ENCODE measurements at places on chromosomes 3 and 15.

- no peak for DNase-seq
These were observed 8.1 kb upstream of the SPG21 start for GRCh38 chr15:64997745-64998375.

DNA sequence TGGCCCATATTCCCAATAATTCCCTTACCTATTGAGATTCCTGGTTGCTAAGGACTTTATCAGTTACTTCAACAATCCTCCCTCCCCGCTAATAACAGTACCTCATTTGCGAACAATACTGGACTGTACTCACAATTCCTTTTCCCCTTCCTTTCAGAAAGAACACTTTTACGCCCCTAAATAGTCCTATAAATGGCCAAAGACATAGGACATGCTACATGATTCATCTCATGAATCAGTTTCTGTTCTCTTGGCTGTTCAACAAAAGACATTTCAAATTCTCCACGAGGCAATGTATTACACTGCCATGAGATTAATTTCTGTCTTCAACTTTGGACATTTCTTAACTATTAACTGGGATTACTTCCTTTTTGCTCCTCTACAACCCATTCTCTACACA, 264.4 kb downstream of the TIGIT start:
- DNase-seq, result no peak

DNA sequence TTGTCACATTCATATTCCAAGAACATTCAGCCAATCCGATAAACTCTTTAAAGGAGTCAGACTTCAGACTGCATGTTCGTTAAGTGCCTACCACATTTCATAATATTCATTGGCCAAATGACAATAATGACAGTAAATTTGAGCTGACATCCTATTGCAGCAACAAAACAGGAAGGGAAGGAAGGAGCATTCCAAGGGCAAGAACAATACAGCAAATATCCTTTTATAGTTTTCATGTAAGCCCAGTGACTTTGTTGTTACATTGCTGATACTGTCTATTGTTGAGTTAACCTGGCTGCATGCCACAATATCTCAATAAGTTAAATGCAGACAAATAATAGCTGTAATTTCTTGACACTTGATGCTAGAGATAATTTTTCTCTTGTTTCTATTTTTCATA, 16.4 kb upstream of the CBLB start:
- DNase-seq, result no peak

GRCh38 chr3:142459929-142460328, 12.1 kb upstream of the XRN1 start:
- no peak for DNase-seq

DNA sequence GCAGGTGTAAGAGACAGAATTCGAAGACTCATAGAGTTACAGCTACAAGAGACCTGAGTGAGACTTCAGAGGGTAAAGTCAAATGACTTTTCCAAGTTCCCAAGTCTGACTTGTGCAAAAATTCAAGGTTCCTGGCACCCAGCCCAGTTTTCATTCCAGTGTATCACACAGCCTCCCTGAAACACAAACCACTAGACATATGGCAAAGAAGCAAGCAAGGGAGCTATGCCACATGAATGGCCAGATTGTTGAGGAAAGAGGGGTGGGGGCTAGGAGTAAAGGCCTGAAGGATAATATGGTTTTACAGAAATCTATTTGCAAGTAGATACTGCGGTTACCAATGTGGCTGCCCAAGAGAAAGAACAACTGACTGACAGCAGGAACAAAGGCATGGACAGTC, 301.2 kb downstream of the MECOM start:
- no peak for DNase-seq

GRCh38 chr15:51374131-51374530, 32.7 kb downstream of the GLDN start:
- no peak for DNase-seq

DNA sequence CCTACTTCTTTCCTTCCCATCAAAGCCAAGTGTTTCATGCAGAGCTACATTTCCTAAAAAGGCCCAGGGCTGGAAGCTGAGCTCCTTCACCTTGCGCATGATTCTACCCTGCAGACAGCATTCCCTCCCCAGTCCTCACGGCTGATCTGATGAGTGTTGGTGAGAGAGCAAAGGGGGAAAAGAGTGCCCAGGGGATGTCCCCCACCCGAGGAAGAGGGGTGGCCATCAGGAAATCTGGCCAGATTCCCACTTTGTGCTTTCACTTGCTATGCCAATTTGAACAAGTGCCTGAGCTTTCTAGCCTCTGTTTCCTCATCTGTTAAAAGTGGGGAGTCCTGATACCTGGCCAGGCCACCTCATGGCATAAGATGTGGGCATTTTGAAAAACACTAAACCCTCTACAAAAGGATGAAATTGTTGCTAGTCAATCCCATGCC, 231.0 kb upstream of the TLE3 start:
- no peak for DNase-seq

DNA sequence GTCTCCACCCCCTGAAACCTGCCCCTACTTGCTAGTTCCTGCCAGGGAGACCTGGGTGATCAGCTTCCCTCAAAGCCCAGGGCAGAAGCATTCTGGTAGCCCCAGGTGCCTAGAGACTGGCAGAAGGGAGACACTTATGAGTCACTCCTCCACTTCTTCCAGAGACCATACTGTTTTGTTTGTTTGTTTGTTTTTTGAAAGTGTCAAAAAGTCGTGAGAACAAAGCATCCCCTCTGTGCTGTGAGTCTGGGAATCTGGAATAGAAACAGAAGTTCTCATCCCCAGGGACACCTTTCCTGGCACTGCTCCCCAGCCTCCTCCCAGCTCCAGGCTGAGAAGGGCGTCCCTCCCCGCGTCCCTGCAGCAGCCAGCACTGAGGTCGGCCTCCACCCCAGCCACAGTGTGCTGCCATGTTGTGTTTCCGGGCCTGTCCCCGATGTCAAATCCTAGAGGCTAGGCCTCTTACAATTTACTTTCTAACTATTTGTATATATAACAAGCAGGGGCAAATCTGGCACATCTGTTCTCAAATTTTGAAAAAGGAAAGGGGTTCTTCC, 573.0 kb downstream of the RBMS3 start:
- no peak for DNase-seq

Data from left lung (tissue), 14 donors.